SK-MEL-5 (cell line): ENCODE measurements at places on chromosomes 4 and X. TPM values are rescaled to one million over a fixed set of nuclear protein-coding genes. Genes with fewer than 3 reads are reported as not detected.

ALPK1 gene
- total RNA-seq, result 9.6 and 10.0 TPM in 2 replicates

DNA sequence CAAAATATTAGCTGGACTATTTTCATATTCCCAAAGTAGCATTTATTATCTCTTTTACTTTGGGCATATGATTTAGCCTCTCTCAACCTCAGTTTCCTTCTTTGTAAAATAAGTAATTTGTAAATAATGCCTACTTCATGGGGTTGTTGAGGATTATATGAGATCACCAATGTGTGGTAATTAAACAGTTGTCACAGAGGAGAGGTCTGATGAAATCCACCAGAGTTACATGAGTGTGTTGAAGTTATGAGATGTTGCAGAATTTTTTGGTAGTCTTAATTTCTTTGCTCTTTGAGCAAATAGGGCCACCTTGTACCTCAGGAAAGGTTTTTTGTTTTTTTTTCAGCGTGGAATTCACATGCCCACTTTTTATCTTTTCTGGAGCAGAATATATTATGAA is 1.4 kb downstream of the COX7B start:
- DNase-seq, result no peak

AFAP1 gene
- 10.3 and 11.6 TPM in 2 replicates for total RNA-seq

DNA sequence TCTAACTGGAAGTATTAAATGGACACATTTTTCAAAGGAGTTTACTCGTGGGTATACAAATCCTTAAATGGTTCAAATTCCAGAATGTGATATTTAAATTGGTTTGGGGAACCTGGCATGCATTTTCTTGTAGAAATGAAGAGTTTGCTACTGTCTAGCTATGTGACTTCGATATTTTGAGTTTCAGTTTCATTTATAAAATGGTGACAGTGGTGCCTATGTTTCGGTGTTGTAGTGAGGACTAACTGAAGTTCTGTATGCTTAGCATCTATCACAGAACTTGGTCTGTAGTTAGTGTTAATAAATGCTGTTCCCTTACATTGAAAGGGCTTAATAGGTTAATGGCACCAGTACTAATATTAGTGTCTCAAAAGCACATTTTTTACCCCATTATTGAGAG is 29.4 kb downstream of the TRPC5 start:
- DNase-seq, result no peak

DNA sequence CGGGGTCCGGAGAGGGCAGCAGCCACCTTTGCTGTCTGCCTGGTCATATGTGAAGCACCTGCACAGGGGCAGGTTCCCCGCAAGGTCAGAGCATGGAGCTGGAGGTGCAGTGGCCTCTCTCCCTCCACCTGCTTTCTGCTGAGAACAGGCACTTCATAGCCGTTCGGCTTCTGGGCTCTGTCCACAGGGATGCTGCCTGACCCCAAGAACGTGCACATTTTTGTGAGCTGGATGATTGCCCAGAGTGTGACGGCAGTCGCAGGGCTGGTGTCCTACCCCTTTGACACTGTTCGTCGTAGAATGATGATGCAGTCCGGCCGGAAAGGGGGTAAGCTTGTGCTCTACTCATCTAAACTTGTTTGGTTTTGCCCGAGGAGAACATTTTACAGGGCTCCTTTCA is 2.5 kb downstream of the SLC25A4 start:
- no peak for DNase-seq

ADAM29 gene
- total RNA-seq, result not detected in 2 replicates

DNA sequence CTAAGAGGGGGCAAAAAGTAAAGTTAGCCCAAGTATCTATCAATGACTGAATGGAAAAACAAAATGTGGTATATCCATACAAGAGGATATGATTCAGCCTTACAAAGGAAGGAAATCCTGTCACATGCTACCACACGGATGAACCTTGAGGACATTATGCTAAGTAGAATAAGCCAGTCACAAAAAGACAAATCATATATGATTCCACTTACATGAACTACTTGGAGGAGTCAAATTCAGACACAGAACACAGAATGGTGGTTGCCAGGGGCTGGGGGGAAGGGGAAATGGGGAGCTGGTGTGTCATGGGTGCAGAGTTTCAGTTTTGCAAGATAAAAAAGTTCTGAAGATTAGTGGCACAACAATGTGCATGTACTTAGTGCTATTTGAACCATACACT is 101.8 kb downstream of the SH3KBP1 start:
- DNase-seq, result no peak

GRCh38 chr4:41839916-41840854 is 91.7 kb upstream of the PHOX2B start:
- DNase-seq, result no peak

DNA sequence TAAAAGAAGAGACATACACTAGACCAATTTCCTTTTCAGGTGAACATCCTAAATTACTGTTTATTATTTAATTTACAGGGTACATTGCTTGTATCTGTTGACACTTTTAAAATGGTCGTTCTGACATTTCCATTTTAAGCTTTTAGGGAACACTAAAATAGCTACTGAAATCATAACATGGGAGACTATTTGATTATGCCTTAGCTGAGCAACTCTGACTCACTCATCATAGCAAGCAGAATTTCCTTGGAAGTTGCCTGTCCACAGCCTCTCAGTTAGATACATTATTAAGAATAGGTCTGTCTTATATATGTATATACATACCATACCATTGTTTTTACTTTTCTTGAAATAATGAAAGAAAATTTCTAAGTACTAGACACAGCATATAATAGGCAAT is 22.0 kb downstream of the GUCY1B1 start:
- DNase-seq, result no peak

VCX gene
- total RNA-seq, result 0.16 and 0.85 TPM in 2 replicates
